A549 treated with RU486 at 1 μM for 4 hours (cell line): ENCODE measurements at places on chromosomes 16 and 17. TPM values are rescaled to one million over a fixed set of nuclear protein-coding genes. Genes with fewer than 3 reads are reported as not detected.

Gene CDH3
- total RNA-seq: 0.17 to 0.45 TPM (median 0.29 TPM) in 5 replicates

Gene TP53TG3B
- 0.28 to 0.31 TPM in 2 of 5 replicates, not detected in the others for total RNA-seq

Gene ZFHX3
- total RNA-seq: 3.5 to 7.2 TPM (median 6.3 TPM) in 5 replicates

Gene ZG16B
- 0.73 to 1.3 TPM (median 0.93 TPM) in 5 replicates for total RNA-seq

Gene KRT9
- total RNA-seq: not detected in 5 replicates

Gene NEUROD2
- not detected in 5 replicates for total RNA-seq

Gene KCNJ18
- total RNA-seq: 0.05 TPM in 1 of 5 replicates, not detected in the others

Gene FAM20A
- 0.08 TPM in 1 of 5 replicates, not detected in the others for total RNA-seq

Gene ZNRF1
- 16.9 to 26.7 TPM (median 23.0 TPM) in 5 replicates for total RNA-seq

Gene SP2
- total RNA-seq: 15.7 to 18.9 TPM (median 18.4 TPM) in 5 replicates

Gene HLF
- 0.05 to 0.42 TPM (median 0.19 TPM) in 5 replicates for total RNA-seq

Gene HNF1B
- 21.4 to 27.6 TPM (median 27.4 TPM) in 5 replicates for total RNA-seq

Gene PRSS33
- total RNA-seq: 0.09 TPM in 1 of 5 replicates, not detected in the others

Gene RBFOX1
- total RNA-seq: not detected in 5 replicates

Gene RSPRY1
- total RNA-seq: 20.2 to 29.1 TPM (median 25.0 TPM) in 5 replicates
